ENCODE measurements at places on chromosomes 5 and 9. TPM values are rescaled to one million over a fixed set of nuclear protein-coding genes. Genes with fewer than 3 reads are reported as not detected.

PKD2L2 gene
- 2.6 TPM for total RNA-seq

HEMGN gene
- total RNA-seq, result 7.3 TPM

SLC1A1 gene
- total RNA-seq, result not detected

RNF224 gene
- total RNA-seq, result not detected

PCDHA7 gene
- 0.52 TPM for total RNA-seq

PCDHGB4 gene
- total RNA-seq, result 4.7 TPM

MCCC2 gene
- 19.8 TPM for total RNA-seq

SLCO6A1 gene
- total RNA-seq, result 0.52 TPM

RNF183 gene
- total RNA-seq, result not detected

SLC36A3 gene
- not detected for total RNA-seq

LECT2 gene
- total RNA-seq, result not detected

NEURL1B gene
- 23.0 TPM for total RNA-seq

FIBCD1 gene
- total RNA-seq, result not detected

CATSPER3 gene
- 0.52 TPM for total RNA-seq

SYK gene
- total RNA-seq, result 4.7 TPM

PALM2AKAP2 gene
- 24.0 TPM for total RNA-seq

ENTREP1 gene
- total RNA-seq, result 15.1 TPM

GDF9 gene
- total RNA-seq, result 0.52 TPM

CYLC2 gene
- total RNA-seq, result not detected

OBP2B gene
- not detected for total RNA-seq

GRM6 gene
- not detected for total RNA-seq

NR2F1-AS1 gene
- 5.2 TPM for total RNA-seq

IFNA5 gene
- not detected for total RNA-seq

FOXD1 gene
- total RNA-seq, result 0.52 TPM

WASHC1 gene
- 5.7 TPM for total RNA-seq

All from skeletal muscle tissue (tissue), 5 donors.